Activated CD8-positive, alpha-beta memory T cell treated with anti-CD3 and anti-CD28 coated beads, Interleukin-2, amount 50 U/mL, for 4 hours (primary cell): ENCODE measurements at places on chromosomes 3 and 15.

DNA sequence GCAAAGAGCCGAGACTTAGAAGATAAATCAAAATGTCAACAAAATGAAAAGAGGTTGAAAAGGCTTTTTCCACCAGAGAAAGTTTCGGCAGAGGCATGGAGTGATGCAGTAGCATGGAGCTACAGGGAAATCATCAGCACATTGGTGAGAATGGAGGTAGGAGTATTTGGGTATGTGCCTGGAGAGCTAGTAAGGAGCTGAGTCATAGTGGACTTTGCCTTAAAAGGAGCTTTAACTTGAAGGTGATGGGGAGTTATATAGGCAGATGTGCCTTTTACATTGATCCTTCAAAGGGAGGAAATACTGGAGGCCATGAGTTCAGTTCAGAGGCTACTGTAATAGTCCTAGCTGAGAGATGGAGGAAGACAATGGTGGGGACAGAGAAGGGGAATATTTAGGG, 44.3 kb downstream of the IL5RA start:
- no peak for DNase-seq

DNA sequence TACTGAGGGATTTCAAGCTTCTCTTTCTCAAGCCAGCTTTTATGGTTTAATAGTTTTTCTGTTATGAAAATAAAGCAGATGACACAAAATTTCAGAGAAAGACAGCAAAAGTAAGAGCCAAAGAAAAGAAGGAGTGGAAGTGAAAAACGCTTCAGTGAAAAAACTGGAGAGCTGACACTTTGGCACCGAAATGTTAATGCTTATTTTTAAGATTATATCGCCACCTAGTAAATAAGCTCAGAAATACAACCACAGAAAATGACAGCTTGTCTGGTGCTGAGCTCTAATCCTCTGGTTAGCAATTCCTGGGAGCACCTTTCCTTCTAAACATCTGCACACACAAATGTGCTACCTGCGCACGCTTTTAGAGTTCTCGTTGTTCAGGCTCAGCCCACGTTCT, 101.6 kb downstream of the ZPLD1 start:
- no peak for DNase-seq

DNA sequence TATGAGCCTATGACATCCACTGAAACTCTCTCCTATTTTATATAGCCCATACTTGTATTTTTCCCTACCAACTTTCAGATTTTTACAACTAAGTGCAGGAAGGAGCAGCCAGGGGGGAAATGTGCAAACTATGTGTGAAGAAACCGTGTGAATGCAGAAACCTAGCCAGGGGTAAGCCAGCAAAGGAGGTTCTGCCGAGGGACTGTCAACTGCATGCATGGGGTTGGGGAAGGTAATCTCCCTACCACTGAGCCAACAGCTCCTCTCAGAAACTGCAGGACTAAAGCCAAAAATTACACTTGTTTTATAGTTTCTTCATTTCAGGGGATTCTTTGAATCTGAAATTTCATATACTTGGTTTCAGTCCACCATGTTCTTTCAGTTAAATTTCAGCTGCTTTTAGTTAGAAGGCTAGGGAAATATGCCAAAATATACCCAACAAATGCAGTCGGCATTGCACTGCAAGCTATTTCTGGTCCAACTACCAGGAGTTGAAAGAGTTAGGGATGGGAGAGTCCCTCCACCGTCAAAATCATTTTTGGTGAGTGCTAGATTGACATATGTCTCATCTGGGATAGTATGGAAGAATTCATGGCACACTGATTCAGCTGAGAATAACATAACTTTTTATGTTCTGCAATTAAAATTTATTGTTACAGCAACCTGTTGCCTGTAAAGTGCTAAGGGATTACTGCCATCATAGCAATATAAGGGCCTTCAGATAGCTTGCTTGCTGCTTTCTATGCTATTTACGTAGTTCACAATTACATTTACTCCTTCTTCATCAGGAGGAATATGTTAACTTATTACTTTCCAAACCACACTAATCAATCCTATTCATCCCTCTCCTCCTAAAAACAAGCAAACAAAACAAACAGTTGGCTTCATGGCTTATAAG, 904.2 kb downstream of the ROBO1 start:
- no peak for DNase-seq

GRCh38 chr15:78321786-78322185, 18.4 kb upstream of the CRABP1 start:
- no peak for DNase-seq

- DNase-seq: no peak
Measured at GRCh38 chr15:75109736-75110130, 86.3 kb downstream of the PPCDC start.

- DNase-seq: no peak
Measured at GRCh38 chr3:158991146-158991705, 189.4 kb downstream of the MFSD1 start.

DNA sequence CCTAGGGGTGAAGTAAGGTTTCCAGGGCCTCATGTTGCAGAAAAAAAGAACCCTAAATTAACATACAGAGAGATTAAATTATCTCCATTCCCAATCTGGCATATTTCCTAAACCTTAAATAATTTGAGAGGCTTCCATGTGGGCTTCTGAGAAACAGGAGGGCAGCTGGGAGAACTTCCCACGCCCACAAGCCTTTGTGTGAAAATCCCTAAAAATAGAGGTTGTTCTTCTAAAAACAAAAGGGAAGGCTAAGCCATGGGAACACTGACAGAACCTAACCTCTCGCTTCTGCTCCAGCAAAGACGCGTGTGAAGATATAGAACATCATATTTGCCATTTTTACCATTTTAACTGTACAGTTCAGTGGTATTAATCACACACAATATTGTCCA, 812 bp upstream of the SLC12A8 start:
- DNase-seq: no peak

- DNase-seq: peak; percentile 54
Measured at GRCh38 chr3:112333002-112333380, at the start of gene CD200. Gene CD200, plus strand, starts transcription at chr3:112333156. Its CDS starts 57 bp downstream, at chr3:112333213.

- DNase-seq: no peak
Measured at GRCh38 chr3:24145481-24145880, 200.4 kb downstream of the NR1D2 start.

- DNase-seq: no peak
Measured at GRCh38 chr15:51281368-51281967, 56.9 kb downstream of the CYP19A1 start.

- no peak for DNase-seq
Measured at GRCh38 chr3:36846406-36846805, 82.1 kb upstream of the DCLK3 start.

- no peak for DNase-seq
Measured at GRCh38 chr3:194098081-194098842, 37.7 kb upstream of the HES1 start.

- DNase-seq: no peak
Measured at GRCh38 chr3:192597506-192597905, 129.8 kb downstream of the FGF12 start.

GRCh38 chr15:98582900-98583554, 65.3 kb upstream of the IGF1R start:
- no peak for DNase-seq

DNA sequence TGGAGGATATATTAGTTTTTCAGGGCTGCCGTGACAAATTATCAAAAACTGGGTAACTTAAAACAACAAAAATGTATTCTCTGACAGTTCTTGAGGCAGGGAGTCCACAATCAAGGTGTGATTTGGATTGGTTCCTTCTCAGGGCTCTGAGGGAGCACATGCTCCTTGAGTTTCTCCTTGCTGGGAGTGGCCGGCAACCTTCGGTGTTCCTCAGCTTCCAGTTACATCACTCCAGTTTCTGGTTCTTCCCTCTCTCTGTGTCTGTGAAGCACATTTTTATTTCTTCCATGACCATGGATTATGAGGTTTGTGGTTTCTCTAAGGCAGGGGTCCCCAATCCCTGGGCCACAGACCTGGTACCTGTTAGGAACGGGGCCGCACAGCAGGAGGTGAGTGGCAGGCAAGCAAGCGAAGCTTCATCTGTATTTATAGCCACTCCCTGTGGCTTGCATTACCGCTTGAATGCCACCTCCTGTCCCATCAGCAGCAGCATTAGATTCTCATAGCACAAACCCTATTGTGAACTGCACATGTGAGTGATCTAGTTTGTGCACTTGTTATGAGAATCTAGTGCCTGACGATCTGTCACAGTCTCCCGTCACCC, 24.3 kb downstream of the LRRC28 start:
- no peak for DNase-seq

DNA sequence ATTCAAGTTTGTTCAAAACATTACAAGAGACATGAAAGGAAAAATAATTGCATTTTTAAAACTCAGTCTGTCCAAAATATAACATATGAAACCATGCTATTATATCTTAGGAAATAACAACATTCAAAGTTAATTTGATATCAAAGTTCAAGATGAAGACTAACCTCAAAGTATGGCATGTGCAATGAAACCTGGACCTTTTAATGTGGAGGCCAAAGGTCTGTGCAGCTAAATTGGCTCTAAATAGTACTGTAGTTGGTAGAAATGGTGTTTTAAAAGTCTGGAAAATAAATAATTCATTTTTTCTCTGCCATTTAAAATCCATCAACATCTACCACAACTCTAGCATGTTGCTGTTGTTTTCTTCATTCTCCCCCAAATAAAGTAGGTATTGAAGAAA, 8.7 kb downstream of the GRAMD1C start:
- no peak for DNase-seq

- DNase-seq: no peak
Measured at GRCh38 chr3:65026151-65026550, 338.4 kb upstream of the ADAMTS9 start.

DNA sequence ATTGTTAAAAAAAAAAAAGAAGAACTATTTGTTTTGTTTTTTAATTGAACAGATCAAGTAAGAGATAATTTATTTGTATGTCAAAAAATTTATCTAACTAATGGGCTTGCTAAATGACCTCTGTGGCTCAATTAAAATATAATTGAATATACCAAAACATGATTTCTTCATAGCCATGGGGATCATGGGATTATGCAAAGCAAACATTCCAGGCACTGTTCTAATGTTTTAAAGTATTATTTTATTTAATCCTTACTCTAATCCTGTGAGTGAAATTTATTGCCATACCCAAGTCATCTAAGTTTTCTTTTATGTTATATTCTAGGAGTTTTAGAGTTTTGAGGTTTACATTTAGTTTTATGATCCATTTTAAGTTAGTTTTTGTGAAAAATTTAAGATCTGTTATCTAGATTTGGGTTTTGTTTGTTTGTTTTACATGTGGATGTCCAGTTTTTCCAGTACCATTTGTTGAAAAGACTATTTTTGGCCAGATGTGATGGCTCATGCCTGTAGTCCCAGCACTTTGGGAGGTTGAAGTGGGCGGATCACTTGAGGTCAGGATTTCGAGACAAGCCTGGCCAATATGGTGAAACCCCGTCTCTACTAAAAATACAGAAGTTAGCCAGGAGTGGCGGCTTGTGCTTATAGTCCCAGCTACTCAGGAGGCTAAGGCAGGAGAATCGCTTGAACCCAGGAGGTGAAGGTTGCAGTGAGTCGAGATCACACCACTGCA, 52.3 kb upstream of the CNOT10 start:
- DNase-seq: no peak

- no peak for DNase-seq
Measured at GRCh38 chr3:184345317-184346144, 8.1 kb downstream of the FAM131A start.

DNA sequence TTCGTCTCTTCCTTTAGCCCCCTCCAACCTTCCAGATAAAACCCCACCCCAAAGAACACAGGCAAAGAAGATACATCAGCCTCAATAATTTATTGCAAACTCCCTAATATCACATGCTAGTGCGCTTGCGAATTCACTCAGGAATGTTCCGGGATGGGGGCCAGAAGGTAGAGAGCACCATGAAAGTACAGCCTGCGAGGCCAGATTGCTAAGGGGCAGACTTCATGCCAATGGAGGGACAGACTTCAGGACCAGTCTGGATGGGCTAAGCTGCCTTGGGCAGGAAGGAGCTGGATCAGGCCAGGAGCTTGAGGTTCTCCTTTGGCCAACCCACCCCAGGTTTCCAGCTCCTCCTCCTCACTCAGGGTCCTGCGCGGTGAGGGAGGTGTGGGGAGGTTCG, 13.4 kb downstream of the CIDEC start:
- no peak for DNase-seq

DNA sequence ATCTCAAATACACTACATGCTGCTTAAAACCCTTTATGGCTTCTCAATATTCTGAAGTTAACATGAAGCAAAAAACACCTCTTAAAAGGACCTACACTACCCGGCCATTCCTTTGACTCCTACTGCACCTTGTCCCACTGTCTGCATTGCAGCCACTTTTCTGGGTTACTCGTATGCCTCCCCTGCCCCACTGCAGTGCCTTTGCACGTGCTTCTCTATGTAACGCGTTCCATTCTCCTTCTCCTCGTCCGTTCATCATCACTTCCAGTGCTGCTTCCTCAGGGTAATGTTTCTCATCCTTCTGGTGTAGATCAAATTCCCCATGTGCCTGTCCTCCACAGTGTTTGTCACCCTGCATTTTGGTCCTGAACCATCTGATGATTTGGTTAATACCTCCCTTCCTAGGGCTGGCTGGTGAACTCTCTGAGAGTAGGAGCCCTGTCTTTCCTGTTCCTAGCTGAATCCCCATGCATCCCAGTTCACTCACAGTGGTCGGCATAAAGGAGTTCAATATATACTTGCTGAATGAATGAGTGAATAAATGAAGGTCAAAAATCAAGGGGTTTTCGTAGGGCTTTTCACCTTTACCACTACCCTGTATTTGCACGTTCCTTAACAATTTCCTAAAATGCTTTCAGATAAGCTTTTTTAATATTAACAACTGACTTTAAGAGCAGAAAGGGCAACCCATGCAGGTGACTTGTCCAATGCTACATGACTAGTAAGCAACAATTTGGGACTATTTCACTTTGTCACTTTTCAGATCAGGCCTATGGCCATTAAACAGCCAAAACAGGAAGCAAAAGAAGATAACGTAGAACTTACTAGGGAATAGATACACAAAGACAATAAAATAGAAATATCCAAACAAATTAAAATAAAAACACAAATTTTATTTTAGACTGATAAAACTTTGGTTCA, 2.4 kb upstream of the STT3B start:
- no peak for DNase-seq

- no peak for DNase-seq
Measured at GRCh38 chr3:58066842-58067241, 58.6 kb downstream of the FLNB start.

DNA sequence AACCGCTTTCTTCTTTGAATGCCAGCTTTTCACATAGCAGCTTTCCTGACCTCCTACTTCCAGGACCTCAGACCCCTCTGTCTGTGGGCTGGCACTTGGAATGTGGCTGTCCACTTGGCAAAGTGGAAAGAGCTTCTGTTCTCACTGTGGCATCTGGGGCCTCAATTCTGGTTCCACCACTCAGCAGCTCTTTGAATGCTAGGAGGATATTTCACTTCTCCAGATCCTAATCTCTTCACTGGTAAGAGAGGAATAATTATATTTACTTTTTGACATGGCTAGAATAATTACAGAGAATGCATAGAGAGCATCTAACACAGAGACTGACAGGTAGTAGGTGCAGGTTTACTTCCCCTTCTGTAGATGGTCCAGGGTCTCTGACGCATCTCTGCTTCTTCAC, 405.9 kb downstream of the LPP start:
- DNase-seq: no peak

GRCh38 chr3:193974191-193974652, 161.7 kb upstream of the HES1 start:
- no peak for DNase-seq
